Activated CD4-positive, alpha-beta memory T cell treated with anti-CD3 and anti-CD28 coated beads for 36 hours (primary cell): ENCODE measurements at places on chromosomes 1 and 21.

- DNase-seq = no peak
Observed at GRCh38 chr1:191671236-191671635, 487.0 kb upstream of the RGS18 start.

GRCh38 chr1:11708554-11709350 is 17.2 kb downstream of the DRAXIN start:
- DNase-seq = no peak

GRCh38 chr1:201560328-201561194 is 21.6 kb downstream of the NAV1 start:
- DNase-seq = no peak

DNA sequence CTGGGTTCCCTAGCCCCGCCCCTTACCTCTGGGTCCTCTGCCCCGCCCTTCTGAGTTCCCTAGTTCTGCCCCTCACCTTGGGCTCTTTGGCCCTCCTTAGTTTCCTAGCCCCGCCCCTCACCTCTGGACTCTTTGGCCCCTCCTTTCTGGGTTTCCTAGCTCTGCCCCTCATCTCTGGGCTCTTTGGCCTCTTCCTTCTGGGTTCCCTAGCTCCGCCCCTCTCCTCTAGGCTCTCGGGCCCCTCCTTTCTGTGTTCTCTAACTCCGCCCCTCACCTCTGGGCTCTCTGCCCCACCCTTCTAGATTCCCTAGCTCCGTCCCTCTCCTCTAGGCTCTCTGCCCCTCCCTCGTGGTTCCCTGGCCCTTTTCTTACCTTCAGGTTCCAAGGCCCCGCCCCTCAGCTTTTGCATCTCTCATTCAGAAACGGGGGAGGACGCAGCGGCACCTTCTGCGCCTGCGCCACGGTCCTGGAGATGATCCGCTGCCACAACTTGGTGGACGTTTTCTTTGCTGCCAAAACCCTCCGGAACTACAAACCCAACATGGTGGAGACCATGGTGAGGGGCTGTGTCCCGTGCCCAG is 88.5 kb downstream of the PTPRU start:
- no peak for DNase-seq

DNA sequence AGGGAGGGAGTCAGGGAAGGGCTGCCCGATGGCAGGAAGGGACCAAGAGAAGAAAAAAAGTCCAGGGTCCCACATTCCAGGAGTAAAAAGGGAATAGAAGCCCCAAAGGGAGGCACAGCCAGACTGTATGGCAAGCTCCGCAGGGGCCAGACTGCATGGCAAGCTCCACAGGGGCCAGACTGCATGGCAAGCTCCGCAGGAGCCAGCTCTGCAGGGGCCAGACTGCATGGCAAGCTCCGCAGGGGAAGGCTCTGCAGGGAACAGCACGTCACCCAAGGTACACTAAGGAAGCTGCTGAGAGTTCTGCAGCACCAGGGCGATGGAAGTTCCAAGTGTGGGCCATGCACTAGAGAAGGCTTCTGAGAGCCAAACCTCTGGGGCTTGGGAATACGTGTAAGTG is 156.7 kb upstream of the ARHGEF16 start:
- DNase-seq = no peak

GRCh38 chr1:243730487-243731150 is 119.4 kb downstream of the AKT3 start:
- no peak for DNase-seq

DNA sequence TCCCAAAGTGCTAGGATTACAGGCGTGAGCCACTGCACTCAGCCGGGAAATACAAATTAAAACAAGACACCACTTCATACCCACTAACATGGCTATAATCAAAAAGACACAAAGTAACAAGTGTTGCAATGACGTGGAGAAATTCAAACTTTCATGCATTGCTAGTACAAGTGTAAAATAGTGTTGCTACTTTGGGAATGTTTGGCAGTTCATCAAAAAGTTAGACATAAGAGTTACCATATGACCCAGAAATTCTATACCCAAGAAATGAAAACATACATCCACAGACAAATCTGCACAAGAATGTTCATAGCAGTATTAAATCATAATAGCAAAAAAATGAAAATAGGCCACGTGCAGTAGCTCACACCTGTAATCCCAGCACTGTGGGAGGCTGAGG is 16.4 kb downstream of the FOXJ3 start:
- DNase-seq = no peak

- peak; percentile 57 for DNase-seq
Observed at GRCh38 chr1:112956544-112957132, 642 bp upstream of the SLC16A1 start.

DNA sequence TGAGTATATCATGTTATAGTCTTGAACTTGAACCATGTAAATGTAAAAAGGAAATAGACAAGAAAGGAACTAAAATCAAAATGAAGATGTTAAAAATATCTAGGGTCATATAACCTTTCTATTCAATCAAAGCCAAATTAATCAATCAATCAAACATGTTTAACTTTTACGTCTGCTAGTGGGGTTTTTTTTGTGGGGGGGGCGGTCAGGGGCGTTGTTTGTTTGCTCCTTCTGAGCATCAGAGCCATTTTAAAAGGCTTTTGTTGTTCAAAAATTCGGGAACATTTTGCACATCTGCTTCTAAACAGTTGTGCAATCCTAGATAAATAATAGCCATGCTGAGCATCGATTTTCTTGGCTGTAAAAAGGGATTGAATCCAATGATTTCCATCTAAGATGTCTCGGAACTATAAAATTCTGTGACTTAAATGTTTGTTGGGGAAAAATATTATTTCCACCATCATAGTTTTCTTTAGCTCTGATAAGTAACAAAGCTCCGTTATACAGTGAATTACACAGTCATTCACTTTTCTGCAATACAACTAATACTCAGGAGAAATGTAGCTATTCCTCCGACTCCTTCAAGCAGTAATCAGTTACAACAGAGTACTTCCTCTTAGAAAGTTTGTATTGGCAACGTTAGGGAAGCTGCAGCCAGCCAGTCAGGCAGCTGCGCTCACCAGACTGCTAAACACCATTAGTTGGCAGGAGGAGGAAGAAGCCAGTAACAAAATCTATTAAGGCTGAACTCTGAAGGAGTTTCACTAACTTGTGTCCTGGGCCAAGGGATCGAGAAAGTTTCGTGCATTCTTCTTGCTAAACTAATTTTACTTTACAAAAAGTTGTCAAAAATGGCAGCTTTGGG is 2.2 kb downstream of the SPATA6 start:
- DNase-seq = no peak

GRCh38 chr21:29178926-29179325 is 48.5 kb downstream of the MAP3K7CL start:
- no peak for DNase-seq

DNA sequence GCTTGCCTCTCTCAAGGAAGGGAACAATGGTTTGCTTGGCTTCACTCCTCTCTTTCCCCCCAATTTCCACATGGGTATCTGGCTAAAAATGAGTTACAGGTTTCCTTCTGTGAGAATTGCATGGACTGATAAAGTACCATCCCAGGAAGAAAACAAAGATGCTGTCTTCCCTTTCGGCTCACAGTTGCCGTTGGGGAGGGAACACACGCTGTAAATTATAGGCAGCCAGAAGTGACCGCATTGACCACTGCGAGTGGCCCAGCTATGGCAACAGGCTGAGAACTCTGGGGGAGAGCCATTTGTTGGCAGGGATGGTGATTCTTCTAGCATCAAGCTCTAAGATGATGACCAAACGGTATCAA is 2.9 kb downstream of the RUNX1 start:
- peak; percentile 49 for DNase-seq

DNA sequence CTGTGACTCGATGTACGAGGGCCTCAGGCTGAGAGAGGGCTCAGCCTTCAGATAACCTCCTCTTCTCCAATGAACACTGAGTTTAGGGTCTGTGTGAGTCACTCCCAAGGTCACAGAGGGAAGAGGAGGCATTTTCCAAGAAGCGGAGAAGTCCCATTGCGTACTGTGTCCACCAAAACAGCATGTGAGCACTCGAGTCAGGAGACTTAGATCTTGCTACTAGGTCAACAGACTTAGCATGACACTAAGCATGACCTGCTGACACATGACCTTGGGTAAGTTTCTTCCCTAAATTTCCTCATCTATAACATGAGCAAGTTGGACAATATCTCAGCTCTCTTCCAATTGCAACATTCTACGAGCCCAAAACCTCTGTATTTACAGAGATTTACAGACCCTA is 68.0 kb downstream of the PLPP3 start:
- no peak for DNase-seq

DNA sequence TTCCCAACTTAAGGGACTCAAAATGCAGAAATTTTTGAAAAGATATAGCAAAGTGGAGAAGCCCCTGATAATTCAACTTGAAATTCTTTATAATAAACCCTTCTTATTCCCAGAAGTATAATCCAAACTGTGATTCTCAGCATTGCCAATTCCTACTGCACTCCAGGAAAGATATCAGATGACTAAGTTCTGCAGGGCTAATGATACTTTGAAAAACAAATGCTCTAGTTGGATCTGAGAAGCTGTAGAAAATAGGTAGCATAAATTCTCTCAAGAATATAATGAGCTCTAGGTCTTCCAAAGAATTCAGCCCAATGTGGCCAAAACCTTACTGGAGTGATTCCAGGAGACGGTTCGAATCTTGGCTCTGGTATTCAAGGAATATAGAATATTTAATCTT is 294.0 kb upstream of the PTBP2 start:
- DNase-seq = no peak

- no peak for DNase-seq
Observed at GRCh38 chr1:41389009-41389408, 27.8 kb downstream of the FOXO6 start.

DNA sequence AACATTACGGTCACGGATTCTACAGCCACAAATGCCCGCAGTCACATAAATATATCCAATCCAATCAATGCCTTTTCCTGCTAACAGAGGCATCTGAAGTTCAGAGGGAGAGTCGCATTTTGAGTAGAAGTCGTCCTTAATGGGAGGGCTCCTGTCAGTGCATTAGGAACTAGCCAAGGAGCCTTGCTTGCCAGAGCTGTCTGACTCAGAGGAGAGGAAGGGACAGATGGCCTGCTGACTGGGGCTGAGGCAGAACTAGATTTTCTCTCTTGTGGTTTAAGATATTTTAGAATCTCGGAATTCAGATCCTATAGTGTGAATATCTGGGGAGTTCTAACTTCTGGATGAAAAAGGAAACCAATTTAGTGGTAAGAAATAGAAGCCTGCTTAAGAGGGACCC is 10.6 kb downstream of the XKR8 start:
- DNase-seq = no peak

- DNase-seq = peak; percentile 59
Observed at GRCh38 chr1:212595787-212596714, 12.5 kb upstream of the ATF3 start.

- no peak for DNase-seq
Observed at GRCh38 chr1:232962761-232963745, 12.6 kb downstream of the NTPCR start.

- no peak for DNase-seq
Observed at GRCh38 chr1:3236361-3236760, 167.4 kb downstream of the PRDM16 start.

DNA sequence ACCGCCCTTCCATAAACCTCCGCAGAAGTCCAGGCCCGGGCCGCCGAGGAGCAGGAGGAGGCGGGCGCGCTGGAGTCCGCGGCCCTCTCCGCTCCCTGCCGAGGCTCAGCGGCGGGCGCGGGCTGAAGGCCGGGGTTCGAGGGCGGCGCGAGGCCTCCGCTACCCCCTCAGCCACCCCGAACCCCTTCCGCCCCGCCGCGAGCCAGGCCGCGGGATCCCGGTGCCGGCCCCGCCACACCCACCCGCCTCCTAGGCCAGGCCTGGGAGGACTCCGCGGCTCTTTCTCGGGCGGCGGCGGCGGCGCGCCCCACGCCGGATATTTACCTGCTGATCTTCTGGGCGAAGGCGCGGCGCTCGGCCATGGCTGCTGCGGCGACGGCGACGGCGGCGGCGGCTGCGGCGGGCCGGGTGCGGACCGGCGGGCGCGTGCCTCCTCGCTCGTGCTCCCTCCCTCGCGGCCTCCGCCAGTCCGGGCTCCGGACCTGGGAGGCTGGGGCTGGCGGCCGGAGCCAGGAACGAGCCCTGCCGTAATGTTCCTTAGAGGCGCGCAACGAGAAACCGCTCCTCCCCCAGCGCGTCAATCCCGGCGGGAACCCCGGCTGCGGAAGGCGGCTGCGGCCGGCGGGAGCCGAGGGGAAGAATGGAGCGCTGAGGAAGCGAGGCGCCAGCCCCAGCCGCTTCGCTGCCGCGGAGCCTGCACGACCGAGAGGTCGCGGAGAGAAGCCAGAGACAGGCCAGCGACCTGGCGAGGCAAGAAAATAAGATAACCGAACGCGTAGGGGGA is at the start of gene DOCK7:
TSS of gene DOCK7 (minus strand) at position 484 of the 784 bp plus-strand sequence. CDS start at position 362, 122 bp downstream.
- peak; percentile 61 for DNase-seq

DNA sequence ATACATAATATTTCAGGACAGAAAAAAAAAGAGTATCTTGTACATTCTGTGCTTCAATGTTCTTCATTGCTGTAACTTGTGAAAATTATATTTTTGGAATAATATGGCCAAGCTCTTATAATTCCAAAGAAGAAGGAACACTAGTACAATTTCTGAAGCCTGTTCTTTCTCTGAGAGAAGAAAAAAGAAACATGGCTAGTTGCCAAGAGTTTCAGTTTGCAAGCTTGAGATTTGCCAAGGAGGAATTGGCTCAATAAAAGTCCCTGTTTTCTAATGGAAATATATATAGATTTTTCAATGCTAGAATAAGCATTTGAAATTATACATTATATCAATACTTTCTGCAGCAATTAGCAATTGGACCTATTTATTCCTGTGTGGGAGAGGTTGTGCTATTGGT is 285.2 kb upstream of the NEGR1 start:
- no peak for DNase-seq

- DNase-seq = no peak
Observed at GRCh38 chr1:210981490-210981889, 152.5 kb downstream of the KCNH1 start.

- DNase-seq = no peak
Observed at GRCh38 chr1:244318512-244318911, 133.2 kb downstream of the ADSS2 start.

- DNase-seq = no peak
Observed at GRCh38 chr1:181097242-181097641, 8.7 kb downstream of the IER5 start.

DNA sequence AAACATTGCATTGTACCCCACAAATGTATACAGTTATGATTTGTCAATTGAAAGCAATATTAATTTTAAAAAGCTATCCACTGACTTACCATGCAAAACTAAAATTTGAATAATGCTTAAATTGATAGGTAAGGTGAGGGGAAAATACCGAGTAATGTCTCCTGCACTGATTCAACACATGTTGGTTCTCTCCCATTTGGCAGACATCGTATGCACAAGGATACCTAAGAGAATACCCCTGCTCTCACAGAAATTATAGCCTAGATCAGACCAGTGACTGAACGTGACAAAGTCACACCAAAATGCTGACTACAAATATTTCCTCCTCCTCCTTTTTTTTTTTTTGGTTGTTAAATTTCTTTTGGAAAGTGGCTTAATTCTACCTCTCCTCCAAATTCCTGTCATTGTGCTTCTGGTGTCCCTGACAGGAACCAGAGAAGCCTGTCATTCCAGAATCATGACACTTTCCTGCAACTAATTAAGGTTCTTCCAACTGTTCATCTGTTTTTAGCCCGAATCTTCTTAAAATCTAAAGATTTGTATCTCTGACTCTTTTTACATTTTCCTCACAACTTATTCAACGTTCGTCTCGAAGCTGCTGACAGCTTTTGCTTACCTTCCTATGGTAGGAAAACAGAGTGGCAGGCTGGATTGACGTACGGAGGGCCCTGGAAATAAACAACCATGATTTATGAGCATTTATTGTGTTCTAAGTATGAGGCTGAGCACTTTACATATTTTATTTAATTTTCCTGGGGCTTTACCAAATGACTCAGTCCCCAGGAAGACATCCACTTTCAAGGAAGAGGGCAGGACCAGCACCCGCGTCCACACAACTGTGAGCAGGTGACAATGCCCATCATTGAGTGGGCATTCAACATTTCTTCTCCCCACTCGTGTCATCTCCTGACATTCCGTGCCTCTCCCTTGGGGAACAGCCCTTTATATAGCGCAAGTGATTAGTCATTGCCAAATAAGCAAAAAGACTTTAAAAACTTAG is 57.9 kb upstream of the KCNE2 start:
- no peak for DNase-seq
